ENCODE measurements at places on chromosomes 5 and 9. TPM values are rescaled to one million over a fixed set of nuclear protein-coding genes. Genes with fewer than 3 reads are reported as not detected.

DNA sequence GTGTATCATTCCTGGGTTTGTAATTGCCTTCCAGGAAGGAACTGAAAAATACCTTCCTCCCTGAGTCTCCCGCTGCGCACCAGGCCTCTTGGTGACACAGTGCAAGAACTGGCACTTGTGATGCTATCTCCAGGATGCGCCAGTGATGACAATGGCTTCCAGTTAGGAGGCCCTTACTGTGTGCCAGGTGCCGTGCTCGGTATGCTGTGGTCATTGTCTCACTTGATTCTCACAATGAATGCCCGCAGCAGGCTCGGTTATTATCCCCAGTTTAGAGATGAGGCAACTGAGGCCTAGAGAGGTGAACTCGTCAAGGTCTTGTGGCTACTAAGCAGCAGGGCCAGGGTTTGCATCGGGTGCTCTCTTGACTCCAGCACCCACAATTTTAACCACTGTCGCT lies 31.5 kb upstream of the SLC2A8 start:
- no peak for DNase-seq

- DNase-seq, result no peak
These were observed 18.8 kb upstream of the PTBP3 start for GRCh38 chr9:112352209-112352608.

DNA sequence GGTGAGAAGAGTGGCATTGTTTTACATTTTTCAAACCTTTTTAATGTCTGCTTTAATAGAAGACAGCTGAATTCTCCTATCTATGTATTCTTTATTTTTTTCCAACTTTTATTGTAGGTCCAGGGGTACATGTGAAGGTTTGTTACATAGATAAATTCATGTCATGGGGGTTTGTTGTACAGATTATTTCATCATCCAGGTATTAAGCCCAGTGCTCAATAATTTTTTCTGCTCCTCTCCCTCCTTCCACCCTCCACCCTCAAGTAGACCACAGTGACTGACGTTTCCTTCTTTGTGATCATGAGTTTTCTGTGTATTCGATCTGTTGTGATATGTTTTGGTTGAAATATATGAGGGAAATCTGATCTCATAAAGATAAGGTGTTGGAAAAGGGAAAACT lies 1.7 kb upstream of the SREK1 start:
- no peak for DNase-seq

DNA sequence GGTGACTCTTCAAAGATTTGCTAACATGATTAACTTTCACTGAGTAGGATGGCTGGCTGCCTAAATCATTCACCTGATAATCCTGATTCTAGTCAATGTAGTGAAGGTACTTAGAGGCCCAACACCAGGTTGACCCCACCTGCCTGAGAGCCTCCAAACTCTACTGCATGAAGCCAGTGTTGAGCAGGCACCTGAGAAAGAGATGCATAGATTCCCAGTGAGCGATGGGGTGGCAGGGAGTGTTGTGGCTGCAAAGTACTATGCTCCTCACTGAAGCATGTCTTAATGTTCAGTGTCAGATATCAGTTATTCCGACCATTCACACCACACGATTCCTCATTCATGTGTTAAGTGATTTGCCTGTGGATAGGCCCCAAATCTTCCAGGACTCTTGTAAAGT lies 804.4 kb downstream of the TLE4 start:
- no peak for DNase-seq

DNA sequence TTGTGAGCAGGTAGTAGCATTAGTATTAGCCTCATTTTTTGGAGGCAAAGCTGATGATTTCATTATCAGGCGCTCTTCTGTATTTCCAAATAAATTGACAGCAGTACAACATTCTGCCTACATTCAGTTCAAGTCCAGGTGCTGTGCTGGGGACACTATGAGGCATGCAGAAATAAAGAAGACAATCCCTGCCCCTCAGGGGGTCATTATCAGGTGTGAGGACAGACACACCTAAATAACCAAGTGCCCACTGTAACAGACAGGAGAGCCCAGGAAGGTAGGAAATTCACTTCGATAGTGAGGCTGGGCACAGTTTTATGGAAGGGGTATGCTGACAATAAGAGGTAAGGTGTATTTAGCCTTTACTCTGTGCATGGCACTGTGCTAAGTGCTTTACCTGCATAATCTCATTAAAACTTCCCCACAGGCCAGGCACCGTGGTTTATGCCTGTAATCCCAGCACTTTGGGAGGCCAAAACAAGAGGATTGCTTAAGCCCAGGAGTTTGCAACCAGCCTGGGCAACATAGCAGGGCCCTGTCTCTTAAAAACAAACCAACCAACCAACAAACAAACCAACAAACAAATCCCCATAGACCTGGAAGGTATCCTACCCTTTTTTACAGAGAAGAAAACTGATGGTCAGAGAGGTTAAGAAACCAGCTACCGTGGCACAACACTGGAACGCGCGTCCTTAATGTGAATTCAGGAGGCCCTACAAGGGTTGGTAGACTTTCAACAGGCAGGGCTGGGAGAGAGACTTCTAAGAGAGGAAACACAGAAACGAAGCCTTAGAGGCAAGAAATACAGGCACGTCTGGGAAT lies 17.5 kb upstream of the GPX3 start:
- DNase-seq, result no peak

GRCh38 chr9:134888603-134889190 lies 8.1 kb downstream of the FCN2 start:
- no peak for DNase-seq

DNA sequence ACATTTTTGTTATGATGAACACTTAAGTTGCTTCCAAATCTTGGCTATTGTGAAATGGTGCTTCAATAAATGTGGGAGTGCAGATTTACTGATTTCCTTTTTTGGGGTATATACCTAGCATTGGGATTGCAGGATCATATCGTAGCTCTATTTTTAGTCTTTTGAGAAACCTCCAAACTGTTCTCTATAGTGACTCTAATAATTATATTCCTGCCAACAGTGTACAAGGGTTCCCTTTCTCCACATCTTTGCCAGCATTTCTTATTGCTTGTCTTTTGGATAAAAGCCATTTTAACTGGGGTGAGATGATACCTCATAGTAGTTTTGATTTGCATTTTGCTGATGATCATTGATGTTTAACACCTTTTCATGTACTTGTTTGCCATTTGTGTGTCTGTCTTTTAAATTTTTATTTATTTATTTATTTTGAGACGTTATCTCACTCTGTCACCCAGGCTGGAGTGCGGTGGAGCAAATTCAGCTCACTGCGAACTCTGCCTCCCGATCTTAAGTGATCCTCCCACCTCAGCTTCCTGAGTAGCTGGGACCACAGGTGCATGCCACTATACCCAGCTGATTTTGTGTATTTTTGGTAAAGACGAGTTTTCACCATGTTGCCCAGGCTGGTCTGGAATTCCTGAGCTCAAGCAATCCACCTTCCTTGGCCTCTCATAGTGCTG lies 59.0 kb downstream of the UNC13B start:
- DNase-seq, result no peak

LOX gene
- 41.6 TPM for polyA plus RNA-seq

STKLD1 gene
- polyA plus RNA-seq, result 6.4 TPM

Data from left renal cortex interstitium (tissue), 4 donors.